ENCODE measurements at places on chromosomes 1 and 21.

- DNase-seq = no peak
These were observed 48.7 kb downstream of the UCK2 start for GRCh38 chr1:165876121-165876520.

GRCh38 chr1:165109013-165109412 lies 247.5 kb downstream of the LMX1A start:
- no peak for DNase-seq

DNA sequence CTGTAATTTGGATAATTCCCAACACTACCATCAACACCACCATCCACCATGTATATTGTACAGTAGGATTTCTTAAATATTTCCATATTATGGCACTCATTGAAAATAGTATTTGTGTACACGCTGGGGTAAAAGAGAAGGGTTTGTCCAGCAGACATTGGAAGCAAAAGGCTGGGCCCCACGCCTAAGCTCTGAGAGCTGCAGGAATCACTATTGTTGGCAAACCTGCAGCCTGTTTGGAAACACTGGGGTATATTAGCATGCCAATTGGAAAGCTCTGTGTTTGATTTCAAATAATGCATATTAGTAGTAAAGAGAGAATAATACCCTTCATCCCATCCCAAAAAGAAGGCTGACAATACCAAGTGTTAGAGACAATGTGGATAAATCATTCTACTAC lies 81.5 kb upstream of the DPYD start:
- DNase-seq = no peak

DNA sequence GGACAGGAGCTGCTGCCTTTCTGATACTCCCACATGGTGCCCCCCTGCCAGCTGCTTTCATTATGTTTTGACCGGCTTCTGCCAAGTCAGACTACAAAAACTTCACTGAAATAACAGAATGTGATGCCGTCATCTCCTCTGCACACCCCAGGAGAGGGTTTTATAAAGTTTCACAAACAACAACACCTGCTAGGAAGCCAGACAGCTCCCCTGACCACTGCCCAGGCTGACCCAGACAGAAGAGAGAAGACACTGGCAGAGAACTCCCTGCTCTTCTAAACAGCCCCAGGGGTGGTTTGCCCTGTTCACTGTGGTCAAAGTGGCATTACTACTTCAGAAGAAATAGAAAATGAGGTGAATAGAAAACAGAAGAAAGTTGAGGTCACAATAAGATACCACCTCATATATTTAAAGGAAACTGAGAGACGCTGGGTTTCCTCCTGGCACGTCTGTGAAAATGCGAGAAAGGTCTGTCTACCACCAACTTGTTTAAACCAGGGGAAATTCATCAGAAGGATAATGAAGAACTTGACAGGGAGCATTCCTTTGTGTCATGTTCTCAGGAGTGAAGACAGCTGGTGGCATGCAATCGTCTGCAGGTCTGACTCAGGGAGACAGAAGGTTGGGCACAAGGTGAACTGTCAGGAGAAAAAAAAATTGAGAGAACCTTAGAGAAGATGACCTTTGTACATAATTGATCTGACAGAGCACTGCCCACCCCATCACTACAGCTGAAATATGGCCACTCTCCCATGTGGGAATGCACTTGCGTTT lies 119.0 kb upstream of the NFIA start:
- DNase-seq = no peak

DNA sequence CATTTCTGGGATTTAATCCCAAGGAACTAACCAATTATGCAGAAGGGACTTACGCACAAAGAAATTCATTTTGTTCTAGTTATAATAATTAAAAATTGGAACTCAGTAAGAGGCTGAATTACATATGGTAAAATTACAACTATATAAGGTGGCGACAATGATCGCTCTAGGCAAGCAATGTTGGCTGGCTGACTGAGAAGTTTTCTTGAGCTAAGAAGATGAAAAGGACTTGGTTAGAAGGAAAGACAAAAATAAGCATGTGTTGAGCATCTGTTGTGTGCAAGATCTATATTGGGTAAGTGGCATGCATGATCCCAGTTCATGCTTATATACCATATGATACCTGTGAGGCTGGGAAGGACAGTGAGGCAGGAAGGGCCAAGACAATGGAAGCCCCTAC lies 80.8 kb downstream of the FCRL5 start:
- no peak for DNase-seq

DNA sequence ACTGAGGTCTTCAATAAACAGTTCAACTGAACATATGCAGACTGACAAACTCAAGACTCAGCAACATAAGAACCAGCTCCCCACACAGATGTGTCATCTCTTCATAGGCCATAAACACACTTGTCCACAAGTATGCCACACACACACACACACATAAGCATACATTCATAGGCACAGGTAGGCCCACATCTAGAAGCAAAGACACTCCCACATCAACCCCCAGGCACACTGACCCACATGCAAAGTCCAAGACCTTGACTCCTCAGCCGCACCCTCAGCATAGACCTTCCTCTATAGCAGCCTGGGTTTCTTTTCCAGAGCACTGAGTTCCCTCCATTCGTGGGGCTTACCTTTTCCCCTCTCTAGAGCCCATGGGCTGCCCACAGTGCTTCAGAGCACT lies 1.4 kb downstream of the LAD1 start:
- no peak for DNase-seq

DNA sequence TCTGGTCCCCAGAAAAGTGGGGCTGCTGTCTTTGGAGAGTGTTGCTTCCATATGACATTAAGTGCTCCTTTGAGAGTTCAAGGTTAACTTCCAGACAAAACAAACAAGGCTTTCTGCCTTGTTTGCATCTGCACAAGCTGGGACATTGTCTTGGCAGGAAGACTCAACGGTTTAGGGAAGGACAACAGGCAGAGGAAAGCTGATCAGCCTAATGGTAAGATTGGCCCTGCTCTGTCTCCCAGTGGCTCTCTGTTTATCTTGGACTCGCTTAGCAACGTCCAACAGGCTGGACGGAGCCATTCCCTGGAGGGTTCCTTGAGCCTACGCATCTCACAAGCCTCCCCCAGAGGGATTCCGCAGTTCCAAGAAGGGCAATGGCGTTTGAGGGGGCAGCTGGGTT lies 62.2 kb upstream of the SLC44A3 start:
- DNase-seq = no peak

All from activated CD8-positive, alpha-beta memory T cell treated with anti-CD3 and anti-CD28 coated beads for 4 hours (primary cell).